T-helper 22 cell (primary cell): ENCODE measurements at places on chromosomes 7 and 10.

DNA sequence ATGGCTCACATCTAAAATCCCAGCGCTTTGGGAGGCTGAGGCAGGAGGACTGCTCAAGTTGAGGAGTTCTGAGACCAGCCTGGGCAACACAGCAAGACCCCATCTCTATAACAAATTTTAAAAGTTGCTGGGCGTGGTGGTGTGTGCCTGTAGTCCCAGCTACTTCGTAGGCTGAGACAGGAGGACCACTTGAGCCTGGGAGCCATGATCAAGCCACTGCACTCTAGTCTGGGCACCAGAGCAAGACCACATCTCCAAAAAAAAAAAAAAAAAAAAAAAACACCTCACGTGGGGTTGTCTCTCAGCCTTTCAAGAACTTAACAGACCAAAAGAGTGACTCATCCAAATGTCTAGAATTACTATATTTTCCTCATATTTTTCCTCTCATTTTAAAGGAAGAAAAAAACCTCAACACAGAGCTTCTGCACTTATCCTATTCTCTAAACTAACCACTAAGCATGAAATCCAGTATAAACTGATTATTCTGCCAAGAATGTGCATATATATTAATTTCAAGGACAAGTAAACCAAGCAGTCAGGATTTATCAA, 46.3 kb downstream of the CUL2 start:
- DNase-seq: no peak

DNA sequence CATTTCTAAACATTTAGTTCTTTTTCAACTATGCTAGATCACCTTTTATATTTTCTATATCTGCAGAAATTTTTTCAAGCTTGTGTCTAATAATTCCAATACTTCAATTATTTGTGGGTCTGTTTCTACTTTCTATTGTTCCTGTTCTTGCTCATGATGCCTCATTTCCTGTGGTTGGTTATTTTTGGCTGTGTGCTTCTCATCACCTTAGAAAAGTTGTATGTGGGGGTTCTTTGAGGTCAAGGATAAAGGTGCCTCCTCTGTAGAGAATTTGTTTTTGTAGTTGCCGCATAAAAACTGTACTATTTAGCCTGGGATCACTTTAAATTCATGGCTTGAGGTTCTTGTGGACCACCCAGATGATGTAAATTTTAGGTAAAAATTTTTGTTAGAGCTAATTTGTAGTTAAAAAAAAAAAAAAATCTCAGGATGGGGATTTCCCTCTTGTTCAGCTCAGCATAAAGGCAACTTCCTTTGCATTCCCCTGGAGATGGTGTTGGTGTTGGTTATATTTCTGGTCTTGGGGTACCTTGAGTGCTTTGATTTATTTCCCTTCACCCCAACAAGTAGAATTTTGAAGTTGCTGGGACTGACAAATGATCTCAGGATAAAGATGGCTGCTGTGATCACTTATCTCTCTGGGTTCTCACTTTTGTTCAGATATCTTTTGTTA, 27.0 kb upstream of the JAZF1 start:
- DNase-seq: no peak

DNA sequence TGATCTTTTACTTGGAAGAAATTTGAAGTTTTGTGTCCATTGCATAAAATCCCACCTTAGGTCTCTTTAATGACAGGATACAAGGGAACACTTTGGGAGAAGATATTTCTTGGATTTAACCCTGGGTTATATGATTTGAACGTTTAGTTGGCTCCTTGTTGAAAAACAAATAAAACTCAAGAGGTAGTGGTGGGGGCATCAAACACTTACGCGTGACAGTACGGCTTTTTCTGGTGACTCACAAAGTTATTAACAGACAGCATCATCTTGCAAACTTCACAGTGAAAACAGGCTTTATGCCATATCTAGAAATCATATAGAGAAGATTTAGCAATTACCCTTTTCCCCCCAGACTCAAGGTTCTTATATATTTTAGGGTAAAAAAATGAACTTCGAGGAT, 699 bp downstream of the NRAP start:
- no peak for DNase-seq

DNA sequence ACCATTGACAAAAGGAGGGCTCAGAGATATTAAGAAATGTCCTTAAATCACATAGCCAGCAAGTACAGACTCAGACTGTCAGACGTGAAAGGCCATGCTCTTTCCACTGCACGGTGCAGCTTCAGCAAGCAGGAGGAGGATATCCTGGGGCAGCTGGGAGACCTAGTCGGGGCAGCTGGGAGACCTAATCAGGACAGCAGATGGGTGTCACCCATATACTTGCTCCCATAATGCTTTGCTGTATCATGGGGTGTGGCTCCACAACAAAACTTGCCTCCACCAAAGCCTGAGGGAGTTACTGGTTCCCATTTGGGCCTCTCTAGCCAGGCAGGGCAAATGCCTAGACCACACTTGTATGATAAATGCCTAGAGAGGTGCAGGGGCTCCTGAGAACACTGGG, 55.4 kb downstream of the GRID1 start:
- DNase-seq: no peak

DNA sequence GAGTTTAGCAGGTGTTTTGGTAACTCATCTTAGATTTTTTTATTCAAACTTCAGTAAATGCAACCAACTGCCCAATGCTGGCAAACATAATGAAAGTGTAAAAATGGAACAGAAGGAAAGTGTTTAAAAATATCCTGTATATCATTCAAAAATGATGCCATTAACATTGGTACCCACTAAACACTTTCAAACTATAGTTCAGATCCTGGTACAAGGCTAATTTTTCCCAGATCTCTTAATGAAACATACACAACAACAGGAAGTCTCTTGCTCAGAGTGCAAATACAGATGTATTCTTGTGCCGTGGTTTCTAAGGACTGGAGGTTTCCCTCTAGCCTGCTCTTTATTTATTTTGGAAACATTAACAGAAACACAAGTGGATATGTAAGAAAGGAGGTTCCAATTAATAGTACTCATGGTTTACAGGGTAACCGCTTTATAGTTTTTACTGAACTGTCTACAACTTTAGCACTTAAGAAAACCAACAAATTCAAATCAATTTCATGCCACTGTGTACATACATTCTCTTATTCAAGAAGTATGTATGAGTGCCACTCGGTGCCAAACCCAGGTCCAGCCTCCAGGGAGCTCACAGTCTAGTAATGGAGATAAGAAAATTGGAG, 176.0 kb upstream of the AKR1E2 start:
- no peak for DNase-seq

- no peak for DNase-seq
These were observed 599.6 kb upstream of the POT1 start for GRCh38 chr7:125529249-125529648.

GRCh38 chr10:50522908-50523307, 100.8 kb downstream of the SGMS1 start:
- no peak for DNase-seq

GRCh38 chr10:69217119-69217754, 2.9 kb upstream of the HKDC1 start:
- DNase-seq: no peak

DNA sequence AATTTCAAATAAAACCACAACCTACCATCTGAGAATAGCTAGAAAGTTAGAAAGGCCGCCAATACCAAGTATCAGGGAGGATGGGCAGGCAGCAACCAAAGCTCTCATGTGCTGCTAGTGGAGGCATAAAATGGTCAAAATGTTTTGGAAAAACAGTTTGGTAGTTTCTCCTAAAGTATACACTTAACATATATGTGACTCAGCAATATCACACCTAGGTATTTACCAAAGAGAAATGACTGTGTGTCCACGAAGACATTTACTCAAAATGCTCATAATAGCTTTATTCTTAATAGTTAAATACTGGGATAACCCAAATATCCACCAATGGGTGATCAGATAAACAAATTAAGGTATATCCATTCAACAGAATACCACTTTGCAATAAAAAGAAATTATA, 14.3 kb downstream of the RHEB start:
- DNase-seq: no peak

GRCh38 chr10:89078724-89079672, 88.4 kb downstream of the FAS start:
- DNase-seq: no peak

GRCh38 chr7:81294897-81295515, 376.2 kb upstream of the SEMA3C start:
- DNase-seq: no peak

DNA sequence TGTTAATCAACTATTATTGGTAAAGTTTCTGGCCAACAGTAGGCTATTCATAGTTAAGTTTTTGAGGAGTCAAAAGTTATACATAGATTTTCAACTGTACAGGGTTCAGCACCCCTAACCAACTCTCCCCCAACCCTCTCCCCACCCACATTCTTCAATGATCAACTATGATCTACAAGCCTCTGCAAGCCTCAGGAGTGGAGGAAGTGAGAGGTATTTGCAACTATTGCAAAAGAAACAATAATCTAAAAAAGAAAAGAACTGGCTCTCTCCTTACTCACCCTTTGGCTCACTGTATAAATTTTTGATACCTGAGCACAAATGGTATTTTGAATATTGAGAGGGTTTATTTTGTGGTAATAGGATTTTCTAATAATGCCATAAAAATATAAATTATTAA, 179.8 kb downstream of the IPMK start:
- DNase-seq: no peak

GRCh38 chr7:85806321-85806720, 619.5 kb upstream of the SEMA3D start:
- DNase-seq: no peak

- peak; percentile 71 for DNase-seq
These were observed at the start of gene CCNY for GRCh38 chr10:35336084-35336831. TSS of gene CCNY (plus strand) at chr10:35336509. CDS start at chr10:35337054, 545 bp downstream.

- DNase-seq: no peak
These were observed 27.2 kb downstream of the IKZF1 start for GRCh38 chr7:50331564-50332208.

GRCh38 chr7:124257638-124258308, 224.9 kb upstream of the TMEM229A start:
- no peak for DNase-seq

DNA sequence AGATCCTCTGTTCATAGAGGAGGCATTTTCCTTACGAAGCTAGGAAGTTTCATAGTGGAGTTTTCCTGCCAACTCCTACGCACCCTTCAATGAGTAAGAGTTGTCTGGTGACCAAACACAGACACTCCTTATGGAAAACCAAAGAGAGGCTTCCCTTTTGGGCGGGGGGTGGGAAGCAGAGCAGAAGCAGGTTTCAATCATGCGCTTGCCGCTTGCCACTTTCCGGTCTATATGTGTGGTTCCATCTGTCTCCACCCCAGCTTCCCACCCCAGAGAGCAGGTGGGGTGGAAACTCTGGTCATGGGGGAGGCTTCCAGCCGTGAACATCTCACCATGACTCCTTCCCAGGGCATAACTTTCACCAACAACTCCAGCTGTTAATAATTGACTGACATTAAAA, 68.8 kb upstream of the GRB10 start:
- DNase-seq: no peak

DNA sequence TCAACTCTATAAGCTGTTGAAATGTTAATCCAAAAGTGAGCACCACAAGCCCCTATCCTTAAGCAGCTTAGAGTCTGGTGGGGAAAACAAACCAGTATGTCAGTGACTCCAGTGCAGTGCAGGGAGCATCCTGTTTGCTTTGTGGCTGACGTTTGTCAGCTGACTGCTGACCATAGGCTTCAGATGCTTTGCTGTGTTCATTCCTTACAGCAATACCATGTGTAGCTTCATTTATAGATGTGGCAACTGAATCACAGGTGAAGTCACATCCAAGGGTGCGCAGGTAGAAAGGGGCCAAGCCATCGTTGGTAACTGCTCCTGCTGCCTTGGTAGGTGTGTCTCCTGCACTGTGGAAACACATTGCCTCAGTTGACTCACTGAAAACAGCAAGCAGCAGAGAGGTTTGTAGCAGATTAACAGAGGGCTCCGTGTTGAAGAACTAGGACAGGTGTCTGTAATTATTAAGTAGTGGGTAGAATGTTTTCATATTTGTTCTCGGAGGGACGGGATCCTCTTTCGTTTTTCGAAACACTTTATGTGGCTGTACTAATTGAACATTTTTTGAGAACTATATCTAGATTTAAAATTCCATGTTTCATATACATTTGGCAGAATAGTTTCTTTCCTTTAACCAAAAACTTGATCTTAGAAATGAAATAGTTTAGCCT, 2.0 kb downstream of the INSIG1 start:
- DNase-seq: peak; percentile 13

GRCh38 chr10:69321039-69321715, 42.9 kb downstream of the HK1 start:
- DNase-seq: no peak

DNA sequence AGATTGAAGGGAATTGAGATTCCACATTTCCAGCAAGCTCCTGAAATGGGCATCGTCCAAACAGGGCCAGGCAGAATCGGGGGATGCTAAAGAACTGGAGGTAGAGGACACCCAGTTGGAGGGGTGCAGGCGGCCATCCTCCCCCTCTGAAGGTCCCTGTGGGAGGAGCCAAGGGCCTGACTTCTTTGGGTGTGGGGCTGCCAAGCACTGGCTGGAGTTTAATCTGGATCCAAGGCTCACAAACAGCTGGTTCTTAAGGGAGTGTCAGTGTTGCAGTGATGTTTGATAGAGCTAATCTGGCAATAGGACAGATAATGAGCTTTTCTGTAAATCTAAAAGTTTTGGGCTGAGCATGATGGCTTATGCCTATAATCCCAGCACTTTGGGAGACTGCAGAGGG, 20.8 kb downstream of the TSPAN14 start:
- no peak for DNase-seq

DNA sequence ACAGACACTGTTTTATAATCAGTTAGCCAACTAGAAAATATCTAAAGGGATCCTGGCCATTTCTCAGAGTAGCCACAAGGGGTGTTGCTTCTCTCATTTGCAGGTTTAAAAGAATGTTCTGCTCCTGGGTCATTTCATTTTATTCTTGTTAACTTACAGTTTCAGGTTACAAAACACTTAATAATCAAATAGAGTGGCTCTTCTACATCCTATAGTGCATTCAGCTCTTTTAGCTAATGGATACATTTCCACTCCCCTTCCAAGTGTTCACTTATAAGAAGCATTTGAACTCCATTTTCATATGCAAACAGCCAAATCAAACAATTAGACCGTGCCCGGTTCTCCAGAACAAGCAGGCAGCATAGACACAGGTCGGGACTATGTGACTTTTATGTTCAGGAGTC, 117.5 kb downstream of the TRIL start:
- no peak for DNase-seq

DNA sequence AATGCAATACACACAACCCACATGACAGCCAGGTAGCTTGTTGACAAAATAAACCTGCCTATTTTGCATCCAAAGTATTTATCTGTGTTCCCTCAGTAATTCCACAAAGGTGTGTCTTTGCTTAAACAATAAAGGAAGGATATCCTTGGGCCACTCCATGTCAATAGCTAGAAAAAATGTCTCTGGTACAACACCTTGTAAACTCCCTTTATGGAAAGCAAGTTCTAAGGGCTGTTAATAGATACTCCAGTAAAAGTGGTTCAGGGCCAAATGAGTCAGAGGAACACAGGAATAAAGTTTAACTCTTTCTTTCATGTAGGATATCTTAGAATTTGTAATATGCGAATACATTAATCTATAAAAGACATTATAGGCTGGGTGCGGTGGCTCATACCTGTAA, 96.9 kb upstream of the LRRTM3 start:
- no peak for DNase-seq

GRCh38 chr7:151447312-151447711, 7.4 kb upstream of the CRYGN start:
- no peak for DNase-seq
